Stimulated activated CD8-positive, alpha-beta memory T cell treated with anti-CD3 and anti-CD28 coated beads, Interleukin-15, amount 100 ng/mL, for 24 hours (primary cell): ENCODE measurements at places on chromosomes 5 and 9.

- DNase-seq = no peak
Measured at GRCh38 chr5:123084730-123085605, 4.1 kb upstream of the PRDM6 start.

DNA sequence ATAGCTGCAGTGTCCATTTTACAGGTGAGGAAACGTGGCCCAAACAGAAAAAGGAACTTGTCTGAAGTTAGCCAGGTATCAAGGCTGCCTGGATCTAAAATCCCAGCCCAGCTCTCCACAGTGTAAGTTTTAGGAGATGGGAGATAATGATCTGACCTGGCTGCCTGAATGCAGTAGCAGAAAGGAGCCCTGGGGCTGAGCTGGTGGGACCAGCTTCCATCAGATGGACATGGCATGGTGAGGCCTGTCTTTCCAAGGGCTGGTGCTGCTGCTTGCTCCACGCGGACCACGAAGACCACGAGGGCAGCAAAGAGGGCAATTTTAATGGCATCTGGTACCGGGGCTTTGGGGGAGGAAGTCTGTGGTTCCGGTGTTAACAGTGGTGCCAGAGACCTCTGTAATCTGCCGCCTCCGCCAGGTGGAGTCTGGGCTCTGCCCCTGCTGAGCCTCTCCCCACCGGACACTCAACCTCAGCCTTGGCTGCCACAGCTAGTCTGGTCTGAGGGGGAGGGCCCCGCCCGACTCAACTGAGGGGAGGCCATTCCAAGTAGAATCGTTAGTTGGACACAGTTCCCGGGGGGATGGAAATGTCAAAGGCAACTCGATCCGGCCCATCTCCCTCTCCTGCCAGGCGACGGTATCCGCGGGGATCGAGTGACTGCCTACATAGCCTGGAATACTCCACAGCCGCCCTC is 650 bp downstream of the MYORG start:
- no peak for DNase-seq

- no peak for DNase-seq
Measured at GRCh38 chr9:123678038-123678877, 251.7 kb downstream of the DENND1A start.

GRCh38 chr5:133406977-133407632 is 205.2 kb downstream of the FSTL4 start:
- DNase-seq = no peak

- DNase-seq = no peak
Measured at GRCh38 chr5:66066826-66067225, 77.3 kb upstream of the SREK1 start.

DNA sequence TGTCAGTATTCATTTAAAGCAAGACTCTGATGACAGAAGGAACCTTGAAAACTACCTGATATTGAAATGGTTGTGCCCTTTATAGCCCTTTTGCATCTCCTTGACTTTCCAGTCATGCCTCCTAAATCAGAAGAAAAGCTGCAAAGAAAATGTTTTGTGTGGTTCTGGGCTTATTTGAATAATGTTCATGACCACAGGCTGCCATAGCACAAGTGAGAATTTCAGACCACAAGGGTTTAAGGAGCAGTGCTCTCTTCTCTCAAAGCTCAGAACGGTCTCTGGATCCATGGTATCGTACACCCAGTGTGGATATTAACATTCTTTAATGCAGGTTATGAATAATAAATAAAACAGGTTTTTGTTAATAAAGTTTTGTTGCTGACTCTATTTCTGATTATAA is 54.2 kb downstream of the GPR107 start:
- no peak for DNase-seq

DNA sequence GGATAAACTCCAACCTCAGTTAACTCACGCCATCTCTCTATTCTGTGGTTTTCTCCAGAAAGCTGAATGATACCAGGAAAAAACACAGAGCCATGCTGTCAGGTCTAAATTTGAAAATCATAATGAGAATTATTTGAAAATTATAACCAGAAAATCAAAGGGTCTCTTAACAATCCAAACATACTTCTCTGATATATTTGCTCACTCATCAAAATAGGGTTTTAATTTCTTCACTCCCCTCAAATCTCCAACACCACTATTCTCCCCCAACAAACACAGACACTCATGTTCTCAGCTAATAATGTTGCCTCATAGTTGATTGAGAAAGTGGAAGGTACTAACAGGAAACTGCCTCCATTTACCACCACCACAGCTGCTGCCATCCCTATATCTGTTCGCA is 375.5 kb downstream of the TLE1 start:
- DNase-seq = no peak

DNA sequence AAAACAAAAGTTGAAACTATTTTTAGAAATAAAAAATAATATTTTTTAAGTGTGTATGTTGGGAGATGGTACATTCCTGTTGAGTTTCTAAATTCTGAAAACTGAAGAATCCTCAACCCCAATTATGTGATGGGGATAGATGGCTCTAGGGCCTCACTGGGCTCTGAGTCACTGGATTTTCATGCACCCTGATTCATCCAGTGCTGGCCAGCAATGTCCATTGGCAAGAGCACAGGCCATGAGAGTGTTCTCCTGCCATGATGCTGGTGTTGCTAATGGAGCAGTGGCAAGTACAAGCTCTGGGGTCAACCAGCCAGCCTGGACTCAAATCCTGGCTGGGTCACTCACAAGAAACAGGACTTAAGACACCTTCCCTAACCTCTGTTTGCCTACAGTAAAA is 23.3 kb downstream of the SMIM23 start:
- no peak for DNase-seq

DNA sequence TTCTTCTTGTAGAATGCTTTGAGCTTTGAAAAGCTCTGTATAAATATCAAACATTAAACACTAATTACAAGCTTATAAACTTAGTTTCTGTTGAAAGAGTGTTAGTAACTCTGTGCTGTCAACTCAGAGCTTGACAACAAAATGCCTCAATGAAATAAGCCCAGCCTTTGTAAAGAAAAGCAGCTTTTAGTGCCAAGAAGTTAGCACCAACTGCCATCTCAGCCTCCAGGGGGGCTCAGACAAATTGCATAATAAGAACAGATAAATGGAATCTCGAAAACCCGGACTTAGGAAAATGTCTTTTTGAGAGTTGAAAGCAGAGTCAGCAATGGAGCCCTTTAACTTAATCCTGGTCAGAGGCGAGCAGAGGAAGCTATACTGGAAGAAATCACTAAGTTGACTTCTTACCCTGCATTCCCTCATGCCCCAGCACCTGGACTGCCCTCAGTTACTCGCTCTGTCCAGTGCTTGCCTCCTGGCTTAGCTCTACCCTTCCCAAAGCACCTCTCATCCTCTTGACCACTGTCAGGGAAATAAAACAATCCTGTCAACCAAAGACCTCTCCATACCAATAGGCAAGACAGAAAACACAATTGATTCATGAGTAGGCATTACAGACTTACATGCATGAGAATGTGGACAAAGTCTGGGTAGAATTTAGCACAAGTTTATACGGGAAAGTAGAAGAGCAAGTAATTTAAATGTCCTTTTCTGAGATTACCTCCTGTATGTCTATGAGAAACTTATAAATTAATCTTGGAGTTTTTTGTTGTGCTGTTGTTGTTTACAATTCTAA is 352.7 kb downstream of the ZNF608 start:
- no peak for DNase-seq

- no peak for DNase-seq
Measured at GRCh38 chr9:93569621-93570174, 6.7 kb upstream of the PHF2 start.

DNA sequence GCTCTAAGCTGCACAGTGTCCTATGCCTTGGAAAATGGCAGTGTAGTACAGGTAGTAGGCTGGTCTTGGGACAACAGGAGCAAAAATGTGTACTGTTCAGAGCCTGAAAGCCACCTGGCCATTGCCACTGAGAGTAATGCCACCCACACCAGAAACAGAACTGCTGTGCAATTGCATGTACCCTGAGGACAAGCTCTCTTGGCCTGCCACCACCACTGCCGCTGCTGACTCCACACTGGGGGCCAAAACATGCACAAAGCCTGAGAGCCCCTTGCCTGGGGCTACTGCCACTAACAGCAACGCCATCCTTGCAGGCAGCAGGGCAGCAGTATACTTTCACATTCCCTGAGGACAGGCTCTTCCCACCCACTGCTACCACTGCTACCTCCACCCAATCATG is 251.9 kb upstream of the CDH12 start:
- DNase-seq = no peak

- DNase-seq = no peak
Measured at GRCh38 chr9:83280268-83280667, 217.3 kb upstream of the RASEF start.
